Osteocyte (in vitro differentiated cells): ENCODE measurements at places on chromosomes 16 and 17. TPM values are rescaled to one million over a fixed set of nuclear protein-coding genes. Genes with fewer than 3 reads are reported as not detected.

Gene KRT9
- 0.30 TPM in 1 of 2 replicates, not detected in the other for total RNA-seq

- no peak for DNase-seq
- H3K36me3 ChIP-seq, result peaks cover 5% of the 10 kb centered on the region
- H3K4me1 ChIP-seq, result peaks cover 5% of the 10 kb centered on the region
- H3K27ac ChIP-seq, result no peak overlapping the region
- H3K4me3 ChIP-seq, result peak overlapping the region; percentile 76
These were observed 713 bp downstream of the RHOT2 start for GRCh38 chr16:668519-669171.

Gene TSNAXIP1
- total RNA-seq, result 3.6 and 4.1 TPM in 2 replicates

- H3K4me3 ChIP-seq, result no peak overlapping the region
- H3K36me3 ChIP-seq, result no peaks in the 10 kb centered on the region
- H3K27me3 ChIP-seq, result no peaks in the 10 kb centered on the region
- H3K27ac ChIP-seq, result no peak overlapping the region
- no peak for DNase-seq
- no peaks in the 10 kb centered on the region for H3K4me1 ChIP-seq
These were observed 81.8 kb downstream of the VAT1L start for GRCh38 chr16:77869997-77870813.
